ENCODE measurements at places on chromosomes 5 and 9.

GRCh38 chr9:116269250-116269649 is 115.7 kb downstream of the PAPPA start:
- no peaks in the 10 kb centered on the region for H3K4me1 ChIP-seq
- no peaks in the 10 kb centered on the region for H3K36me3 ChIP-seq
- H3K27me3 ChIP-seq: no peaks in the 10 kb centered on the region
- no peak overlapping the region for H3K4me3 ChIP-seq
- no peak overlapping the region for H3K27ac ChIP-seq

DNA sequence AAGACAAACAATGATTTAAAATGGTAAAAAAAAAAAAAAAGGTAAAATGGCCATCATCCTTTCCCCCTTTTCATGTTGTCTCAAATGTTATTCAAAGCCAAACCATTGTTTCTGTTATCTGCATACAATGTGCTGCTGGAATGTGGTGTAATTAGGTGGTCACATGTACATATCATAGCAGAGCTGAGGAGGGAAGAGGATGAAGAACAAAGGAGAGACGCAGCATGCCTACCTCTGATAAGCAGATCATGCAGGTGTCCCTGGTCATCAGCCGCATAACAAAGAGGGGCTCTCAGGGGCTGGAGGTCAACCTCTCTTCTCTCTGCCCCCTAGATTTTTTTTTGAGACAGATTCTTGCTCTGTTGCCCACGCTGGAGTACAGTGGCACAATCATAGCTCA is 141.0 kb downstream of the CARTPT start:
- no peak overlapping the region for H3K4me3 ChIP-seq
- H3K27me3 ChIP-seq: no peaks in the 10 kb centered on the region

- H3K4me1 ChIP-seq: no peaks in the 10 kb centered on the region
- no peak for DNase-seq
- H3K27ac ChIP-seq: no peak overlapping the region
- H3K27me3 ChIP-seq: no peaks in the 10 kb centered on the region
- peaks cover 49% of the 10 kb centered on the region for H3K36me3 ChIP-seq
Measured at GRCh38 chr5:176503496-176503895, 33.7 kb downstream of the RNF44 start.

GRCh38 chr5:145946112-145946861 is 9.9 kb downstream of the SH3RF2 start:
- H3K4me1 ChIP-seq: no peaks in the 10 kb centered on the region
- no peaks in the 10 kb centered on the region for H3K36me3 ChIP-seq
- H3K27me3 ChIP-seq: no peaks in the 10 kb centered on the region
- DNase-seq: no peak
- H3K4me3 ChIP-seq: no peak overlapping the region
- no peak overlapping the region for H3K27ac ChIP-seq

- H3K27me3 ChIP-seq: no peaks in the 10 kb centered on the region
- H3K36me3 ChIP-seq: no peaks in the 10 kb centered on the region
- H3K27ac ChIP-seq: no peak overlapping the region
- no peaks in the 10 kb centered on the region for H3K4me1 ChIP-seq
Measured at GRCh38 chr5:82601861-82602260, 323.7 kb upstream of the RPS23 start.

DNA sequence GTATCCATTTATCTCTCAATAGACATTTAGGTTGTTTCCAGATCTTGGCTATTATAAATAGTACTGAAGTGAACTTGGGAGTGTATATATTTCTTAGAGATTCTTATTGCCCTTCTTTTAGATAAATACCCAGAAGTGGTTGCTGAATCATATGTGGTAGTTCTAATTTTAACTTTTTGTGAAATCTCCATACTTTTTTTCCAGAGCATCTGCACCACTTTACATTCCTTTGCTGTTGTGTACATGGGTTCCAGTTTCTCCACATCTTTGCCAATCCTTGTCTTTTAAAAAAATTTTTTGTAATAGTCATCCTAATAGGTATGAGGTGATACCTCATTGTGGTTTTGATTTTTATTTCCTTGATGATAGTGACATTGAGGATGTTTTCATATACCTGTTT is 303.7 kb downstream of the CCDC171 start:
- H3K36me3 ChIP-seq: no peaks in the 10 kb centered on the region
- no peak overlapping the region for H3K27ac ChIP-seq

- no peak for DNase-seq
- H3K27ac ChIP-seq: no peak overlapping the region
- no peaks in the 10 kb centered on the region for H3K27me3 ChIP-seq
- H3K4me3 ChIP-seq: no peak overlapping the region
- no peaks in the 10 kb centered on the region for H3K4me1 ChIP-seq
Measured at GRCh38 chr5:124194282-124194681, 552.2 kb downstream of the ZNF608 start.

DNA sequence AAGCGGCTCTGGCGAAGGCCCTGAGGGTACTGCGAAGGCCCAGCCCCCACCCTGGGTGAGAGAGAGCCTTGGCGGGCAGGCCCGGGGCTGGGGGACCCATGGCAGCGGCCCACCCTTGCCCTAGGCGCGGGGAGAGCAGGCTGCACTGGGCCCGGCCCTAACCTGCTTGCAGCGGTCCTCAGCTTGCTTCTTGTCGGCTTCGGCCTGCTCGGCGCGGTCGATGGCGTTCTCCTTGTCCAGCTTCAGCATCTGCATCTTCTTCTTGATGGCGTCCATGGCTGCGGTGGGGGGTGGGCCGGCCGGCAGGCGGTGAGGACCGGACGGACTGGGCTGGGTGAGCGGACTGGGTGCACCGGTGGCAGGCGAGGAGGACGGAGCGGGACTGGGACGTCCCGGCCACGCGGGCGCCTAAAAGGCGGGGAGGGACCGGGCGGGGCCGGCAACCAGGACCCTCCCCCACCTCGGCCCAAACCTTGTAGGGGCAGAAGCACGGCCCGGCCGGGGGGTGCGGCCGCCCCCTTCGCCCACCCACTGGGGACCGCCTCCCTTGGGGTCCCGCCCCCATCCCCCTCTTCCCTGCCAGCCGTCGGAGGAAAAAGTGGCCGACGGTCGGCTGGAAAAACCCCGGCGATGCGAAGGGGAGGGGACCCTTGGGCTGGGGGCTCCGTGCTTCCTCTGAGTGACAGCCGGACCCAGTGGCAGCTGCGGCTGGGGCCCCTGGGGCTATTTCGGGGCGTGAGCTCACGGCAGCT is at the start of gene TPM2:
Gene TPM2, minus strand, starts transcription at position 384 of the 752 bp plus-strand sequence. Its CDS starts 108 bp downstream, at position 276.
- no peaks in the 10 kb centered on the region for H3K27me3 ChIP-seq
- peak within 1 kb of the TSS; percentile 67 for H3K4me3 ChIP-seq
- H3K4me1 ChIP-seq: peaks cover 6% of the 10 kb centered on the region
- DNase-seq: no peak
- peak within 1 kb of the TSS; percentile 51 for H3K27ac ChIP-seq

DNA sequence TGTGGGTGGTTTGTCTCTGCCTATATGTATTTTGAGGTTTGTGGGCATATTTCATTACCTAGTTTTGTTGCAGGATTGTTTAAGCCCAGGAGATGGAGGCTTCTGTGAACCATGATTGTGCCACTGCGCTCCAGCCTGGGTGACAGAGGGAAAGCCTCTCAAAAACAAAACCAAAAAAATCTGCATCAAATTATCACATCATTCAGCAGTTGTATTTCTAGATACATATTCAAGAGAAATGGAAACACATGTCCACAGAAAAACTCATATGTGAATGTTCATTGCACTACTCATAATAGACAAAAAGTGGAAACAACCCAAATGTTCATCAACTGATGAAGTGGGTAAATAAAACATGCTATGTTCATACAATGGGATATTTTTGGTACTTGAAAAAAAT is 29.9 kb downstream of the HSPA4 start:
- H3K4me1 ChIP-seq: no peaks in the 10 kb centered on the region
- peaks cover 2% of the 10 kb centered on the region for H3K36me3 ChIP-seq
- no peak for DNase-seq

DNA sequence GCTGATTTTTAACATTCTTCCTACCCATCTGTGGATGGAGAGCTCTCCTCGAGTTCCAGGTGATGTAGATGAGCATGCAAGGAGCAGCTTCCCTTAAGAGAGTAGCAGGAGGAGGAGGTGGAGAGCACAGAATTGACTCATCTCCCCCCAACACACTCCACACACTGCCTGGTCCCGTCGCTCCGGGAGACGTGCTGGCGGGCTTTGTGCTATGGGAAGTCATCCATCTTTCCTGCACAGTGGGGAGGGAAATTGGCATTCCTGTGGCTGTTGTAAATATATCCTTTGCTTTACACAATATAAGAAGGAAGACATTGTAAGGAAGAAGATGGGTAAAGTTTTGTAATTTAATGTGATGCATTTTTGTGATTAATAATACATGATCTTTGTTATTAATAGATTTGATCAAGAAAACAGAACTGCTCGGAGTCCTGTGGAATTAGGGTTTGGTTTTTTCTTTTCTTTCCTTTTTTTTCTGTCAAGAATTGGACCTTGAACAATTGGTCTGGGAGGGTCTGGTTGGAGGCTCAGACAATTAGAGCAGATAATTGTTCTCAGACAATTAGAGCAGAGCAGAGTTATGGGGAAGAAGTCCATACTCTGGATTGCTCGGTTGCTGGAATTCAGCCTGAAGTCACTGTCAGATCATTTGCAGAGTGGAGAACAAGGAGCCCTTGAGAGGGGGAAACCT is 297.8 kb downstream of the GADD45G start:
- H3K4me3 ChIP-seq: no peak overlapping the region
- H3K36me3 ChIP-seq: no peaks in the 10 kb centered on the region
- H3K4me1 ChIP-seq: no peaks in the 10 kb centered on the region

GRCh38 chr9:5910413-5911057 is 19.8 kb downstream of the MLANA start:
- DNase-seq: no peak
- no peaks in the 10 kb centered on the region for H3K4me1 ChIP-seq
- H3K4me3 ChIP-seq: no peak overlapping the region
- no peak overlapping the region for H3K27ac ChIP-seq
- no peaks in the 10 kb centered on the region for H3K27me3 ChIP-seq
- H3K36me3 ChIP-seq: no peaks in the 10 kb centered on the region

- H3K36me3 ChIP-seq: no peaks in the 10 kb centered on the region
- no peak for DNase-seq
- H3K4me1 ChIP-seq: no peaks in the 10 kb centered on the region
- H3K27ac ChIP-seq: no peak overlapping the region
- H3K4me3 ChIP-seq: no peak overlapping the region
- H3K27me3 ChIP-seq: no peaks in the 10 kb centered on the region
Measured at GRCh38 chr5:174982485-174982884, 258.1 kb downstream of the MSX2 start.

DNA sequence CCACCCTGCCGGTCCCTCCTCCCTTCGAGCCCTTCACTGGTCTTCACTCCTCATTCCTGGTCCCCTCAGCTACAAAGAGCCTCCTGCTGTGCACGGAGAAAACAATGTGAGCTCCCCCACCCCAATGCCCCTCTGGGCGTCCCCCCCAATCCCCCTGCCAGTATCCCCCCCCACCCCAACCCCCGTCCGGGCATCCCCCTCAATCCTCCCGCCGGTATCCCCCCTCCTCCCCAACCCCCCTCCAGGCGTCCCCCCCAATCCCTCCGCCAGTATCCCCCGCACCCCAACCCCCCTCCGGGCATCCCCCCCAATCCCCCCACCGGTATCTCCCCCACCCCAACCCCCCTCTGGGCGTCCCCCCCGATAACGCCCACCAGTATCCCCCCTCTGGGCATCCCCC is 42.8 kb downstream of the EXD3 start:
- H3K36me3 ChIP-seq: no peaks in the 10 kb centered on the region
- no peak overlapping the region for H3K27ac ChIP-seq
- DNase-seq: no peak
- no peak overlapping the region for H3K4me3 ChIP-seq

DNA sequence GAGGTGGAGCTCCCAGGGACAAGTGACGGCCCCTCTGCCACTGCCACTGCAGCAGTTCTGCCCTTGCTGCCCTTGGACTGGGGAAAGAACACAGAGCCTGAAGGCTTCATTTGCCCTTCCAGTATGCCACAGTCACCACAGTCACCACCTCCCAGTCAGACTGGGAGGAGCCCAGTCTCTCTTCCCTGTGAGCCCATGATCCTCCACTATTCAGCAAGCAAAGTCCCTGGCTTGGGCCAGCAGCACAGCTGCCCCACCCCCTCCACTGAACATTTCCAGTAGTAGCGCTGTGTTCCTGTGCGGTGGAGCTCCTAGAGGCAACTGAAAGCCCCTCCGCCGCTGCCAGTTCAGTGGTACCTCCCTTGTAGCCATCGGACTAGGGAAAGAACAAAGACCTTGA is 329.4 kb downstream of the MAN2A1 start:
- no peak overlapping the region for H3K27ac ChIP-seq
- no peaks in the 10 kb centered on the region for H3K4me1 ChIP-seq
- H3K36me3 ChIP-seq: no peaks in the 10 kb centered on the region
- no peak for DNase-seq
- no peak overlapping the region for H3K4me3 ChIP-seq

DNA sequence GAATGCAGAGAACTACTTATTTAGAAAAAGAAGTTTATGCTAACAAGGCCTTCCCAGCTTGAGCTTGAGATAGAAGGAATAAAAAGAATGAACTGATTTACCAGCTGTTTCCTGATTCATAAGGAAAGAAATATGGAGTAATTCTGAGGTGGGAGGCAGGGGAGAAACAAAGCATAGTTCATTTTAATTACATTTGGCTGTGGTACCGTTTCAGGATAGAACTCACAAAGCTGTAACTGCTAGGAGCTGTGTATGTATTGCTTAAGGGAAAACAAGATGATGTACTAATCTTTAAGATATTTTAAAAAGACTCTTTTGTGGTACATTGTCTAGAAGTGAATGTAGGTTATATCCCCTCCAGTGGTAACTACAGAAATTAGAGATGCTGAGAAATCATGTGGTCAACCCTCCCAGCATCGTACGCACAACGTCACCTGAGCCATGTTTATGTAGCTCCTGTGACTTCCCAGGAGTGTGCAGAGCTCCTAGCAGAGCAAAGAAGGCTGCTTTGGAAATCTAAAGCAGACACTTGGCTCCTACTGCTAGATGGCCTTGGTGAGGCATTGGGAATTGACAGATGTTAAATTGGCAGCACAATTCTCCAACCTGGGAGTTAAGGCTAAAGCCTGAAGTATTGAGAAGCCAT is 208.3 kb upstream of the VLDLR start:
- no peaks in the 10 kb centered on the region for H3K36me3 ChIP-seq
- H3K4me1 ChIP-seq: no peaks in the 10 kb centered on the region
- H3K27me3 ChIP-seq: no peaks in the 10 kb centered on the region
- DNase-seq: no peak
- no peak overlapping the region for H3K4me3 ChIP-seq

DNA sequence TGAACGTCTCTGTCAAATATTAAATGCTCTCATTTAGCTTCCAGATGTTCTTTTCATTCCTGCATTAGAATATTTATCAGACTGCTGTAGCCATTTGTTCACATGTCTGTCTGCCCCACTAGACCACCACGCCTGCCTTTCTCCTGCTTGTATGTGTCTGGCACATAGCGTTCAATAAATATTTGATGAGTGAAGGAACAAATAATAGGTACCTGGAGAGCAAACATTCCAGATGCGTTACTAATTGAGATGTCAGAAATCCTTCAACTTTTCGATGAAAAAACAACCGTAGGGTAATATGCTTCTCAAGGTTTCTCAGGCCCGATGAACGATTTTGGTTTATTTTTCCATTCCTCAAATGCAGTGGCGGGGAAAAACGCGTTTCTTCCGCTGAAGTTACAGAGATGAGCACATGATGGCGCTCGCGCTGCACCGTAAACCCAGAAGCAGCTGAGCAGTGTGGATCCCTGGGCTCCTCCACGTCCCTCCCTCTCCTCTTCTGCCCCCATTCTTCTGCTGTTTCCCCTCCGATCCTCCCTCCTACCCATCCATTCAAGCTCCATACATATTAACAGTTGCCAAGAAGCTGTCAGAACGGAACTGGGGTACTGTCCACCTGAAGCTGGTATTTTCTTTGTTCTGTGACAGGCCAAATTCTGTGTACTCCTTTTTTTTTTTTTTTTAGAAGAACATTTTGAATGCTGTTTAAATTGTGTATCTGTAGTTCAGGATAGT is 245.4 kb downstream of the MPDZ start:
- no peak for DNase-seq
- H3K36me3 ChIP-seq: no peaks in the 10 kb centered on the region
- H3K27me3 ChIP-seq: no peaks in the 10 kb centered on the region
- no peak overlapping the region for H3K27ac ChIP-seq

All from CD8-positive, alpha-beta memory T cell (primary cell).